Naive thymus-derived CD8-positive, alpha-beta T cell (primary cell): ENCODE measurements at places on chromosomes 16 and 17.
A peak's percentile ranks its signal among the peaks of the same experiment; 100 is the strongest.

DNA sequence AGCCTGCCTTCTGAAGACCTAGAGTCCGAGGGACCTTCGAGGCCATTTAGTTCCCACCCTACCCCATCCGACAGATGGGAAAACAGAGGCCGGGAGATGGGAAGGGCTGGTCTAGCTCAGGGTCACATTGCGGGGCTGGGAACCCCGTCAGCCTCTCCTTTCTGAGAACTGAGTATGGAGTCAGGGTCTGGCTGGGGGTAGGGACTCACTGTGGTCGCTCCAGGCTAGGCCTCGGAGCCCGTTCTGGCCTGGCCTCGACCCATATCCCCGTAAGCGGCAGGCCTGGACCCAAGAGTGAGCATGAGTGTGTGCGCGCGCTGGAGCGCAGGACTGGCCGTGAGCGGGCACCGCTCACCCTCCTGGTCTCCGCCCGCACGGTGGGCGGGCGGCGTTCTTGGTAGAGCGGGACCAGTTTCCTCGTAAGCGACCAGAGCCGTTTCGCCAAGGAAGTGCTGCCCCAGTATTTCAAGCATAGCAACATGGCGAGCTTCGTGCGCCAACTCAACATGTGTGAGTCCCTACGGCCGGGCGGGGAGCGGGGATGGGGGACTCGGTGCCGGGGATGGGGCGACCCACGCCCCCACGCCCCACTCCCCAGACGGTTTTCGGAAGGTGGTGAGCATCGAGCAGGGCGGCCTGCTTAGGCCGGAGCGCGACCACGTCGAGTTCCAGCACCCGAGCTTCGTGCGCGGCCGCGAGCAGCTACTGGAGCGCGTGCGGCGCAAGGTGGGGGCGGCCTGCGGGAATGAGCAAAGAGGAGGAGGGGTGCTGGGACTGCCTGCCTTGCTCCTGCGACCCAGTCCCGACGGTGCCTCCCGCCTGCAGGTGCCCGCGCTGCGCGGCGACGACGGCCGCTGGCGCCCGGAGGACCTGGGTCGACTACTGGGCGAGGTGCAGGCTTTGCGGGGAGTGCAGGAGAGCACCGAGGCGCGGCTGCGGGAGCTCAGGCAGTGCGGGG lies 855 bp downstream of the HSF4 start:
- H3K36me3 ChIP-seq = peaks cover 8% of the 10 kb centered on the region
- no peak for DNase-seq
- H3K4me3 ChIP-seq = peak overlapping the region; percentile 34
- H3K27ac ChIP-seq = no peak overlapping the region

GRCh38 chr17:66638707-66639479 lies 196.0 kb upstream of the CACNG5 start:
- no peak overlapping the region for H3K27ac ChIP-seq
- no peak overlapping the region for H3K4me3 ChIP-seq
- H3K36me3 ChIP-seq = peaks cover 8% of the 10 kb centered on the region
- no peaks in the 10 kb centered on the region for H3K27me3 ChIP-seq

- no peak overlapping the region for H3K4me3 ChIP-seq
- H3K4me1 ChIP-seq = peaks cover 2% of the 10 kb centered on the region
- no peak for DNase-seq
- H3K27ac ChIP-seq = no peak overlapping the region
These were observed 26.2 kb downstream of the ANKRD40 start for GRCh38 chr17:50681263-50682200.

- DNase-seq = no peak
- H3K4me1 ChIP-seq = peaks cover 3% of the 10 kb centered on the region
- H3K4me3 ChIP-seq = no peak overlapping the region
These were observed 60.9 kb upstream of the WSB1 start for GRCh38 chr17:27233059-27233458.

DNA sequence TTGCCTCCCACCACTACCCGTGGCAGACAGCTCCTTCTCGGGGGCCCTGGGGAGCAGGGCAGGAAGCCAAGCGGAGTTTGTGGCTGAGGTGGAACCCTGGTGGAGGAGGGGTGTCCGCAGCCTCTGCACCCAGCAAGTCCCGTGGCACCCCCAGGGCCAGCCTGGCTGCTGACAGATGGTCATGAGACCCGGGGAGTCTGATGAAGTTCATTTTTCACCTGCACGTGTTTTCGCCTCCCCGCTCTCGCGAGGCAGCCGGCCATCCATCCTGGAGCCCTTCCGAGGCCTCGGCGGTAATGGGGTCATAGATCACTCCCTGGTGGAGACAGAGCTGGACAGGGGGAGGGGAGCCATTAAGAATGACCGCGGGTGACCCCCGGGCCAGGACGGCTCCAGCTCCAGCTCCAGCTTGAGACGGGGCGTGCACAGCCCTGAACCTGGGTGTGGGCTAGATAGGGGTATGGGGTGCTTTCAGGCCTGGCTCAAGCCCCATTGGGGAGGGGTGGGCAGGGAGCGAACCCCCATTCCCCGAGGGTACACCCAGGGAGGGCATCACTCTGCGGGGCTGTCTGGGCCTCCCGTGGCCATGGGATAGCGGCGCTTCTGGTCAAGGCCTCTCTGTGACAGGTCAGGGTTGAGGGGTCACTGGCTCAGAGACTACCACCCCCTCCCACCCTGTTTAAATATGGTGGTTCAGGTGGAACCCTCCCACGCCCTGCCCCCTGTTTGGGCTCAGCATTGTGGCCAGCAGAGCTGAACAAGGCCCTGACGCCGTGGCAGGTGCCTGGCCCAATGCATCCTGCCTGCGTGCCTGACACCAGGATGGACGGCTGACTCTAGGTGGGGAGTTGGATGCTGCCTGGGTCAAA lies 227.4 kb upstream of the GSE1 start:
- H3K4me1 ChIP-seq = no peaks in the 10 kb centered on the region
- no peak for DNase-seq
- H3K27ac ChIP-seq = no peak overlapping the region

- H3K27me3 ChIP-seq = peaks cover 26% of the 10 kb centered on the region
- H3K36me3 ChIP-seq = no peaks in the 10 kb centered on the region
- no peak overlapping the region for H3K4me3 ChIP-seq
- H3K4me1 ChIP-seq = peaks cover 40% of the 10 kb centered on the region
- peak overlapping the region; percentile 91 for H3K27ac ChIP-seq
These were observed 7.7 kb downstream of the CCL3L1 start for GRCh38 chr17:36188891-36189306.

GRCh38 chr17:28724500-28725165 lies 1.4 kb downstream of the TLCD1 start:
- peaks cover 23% of the 10 kb centered on the region for H3K4me1 ChIP-seq
- no peak for DNase-seq
- peaks cover 25% of the 10 kb centered on the region for H3K36me3 ChIP-seq
- peak overlapping the region; percentile 98 for H3K4me3 ChIP-seq
- H3K27me3 ChIP-seq = no peaks in the 10 kb centered on the region

- no peak for DNase-seq
- no peak overlapping the region for H3K27ac ChIP-seq
- H3K36me3 ChIP-seq = peaks cover 6% of the 10 kb centered on the region
- H3K4me3 ChIP-seq = no peak overlapping the region
- peaks cover 23% of the 10 kb centered on the region for H3K4me1 ChIP-seq
These were observed 16.6 kb downstream of the FAM83G start for GRCh38 chr17:18987862-18988545.
